B cell (primary cell): ENCODE measurements at places on chromosomes 1 and 21.

DNA sequence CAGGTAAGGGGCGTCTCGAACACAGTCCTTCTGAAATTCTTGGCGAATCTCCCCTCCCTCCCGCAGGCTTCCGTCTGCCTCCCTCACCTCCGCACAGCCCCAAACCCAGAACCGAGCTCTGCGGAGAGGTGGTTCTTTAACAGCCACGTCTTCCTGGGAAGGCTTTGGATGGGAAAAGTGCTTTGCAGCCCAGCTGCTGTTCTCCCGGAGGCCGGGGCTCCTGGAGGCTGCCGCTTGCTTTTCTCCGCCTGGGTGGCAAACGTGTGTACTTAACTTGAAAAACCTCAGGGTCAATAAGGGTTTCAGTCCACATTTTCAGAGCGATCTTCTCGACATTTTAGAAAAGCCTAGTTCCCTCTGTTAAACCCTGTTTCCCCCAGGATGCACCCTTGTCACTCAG is 109.3 kb downstream of the PRDM16 start:
- DNase-seq, result no peak

GRCh38 chr1:84289169-84289785 is 12.2 kb upstream of the SAMD13 start:
- DNase-seq, result no peak

DNA sequence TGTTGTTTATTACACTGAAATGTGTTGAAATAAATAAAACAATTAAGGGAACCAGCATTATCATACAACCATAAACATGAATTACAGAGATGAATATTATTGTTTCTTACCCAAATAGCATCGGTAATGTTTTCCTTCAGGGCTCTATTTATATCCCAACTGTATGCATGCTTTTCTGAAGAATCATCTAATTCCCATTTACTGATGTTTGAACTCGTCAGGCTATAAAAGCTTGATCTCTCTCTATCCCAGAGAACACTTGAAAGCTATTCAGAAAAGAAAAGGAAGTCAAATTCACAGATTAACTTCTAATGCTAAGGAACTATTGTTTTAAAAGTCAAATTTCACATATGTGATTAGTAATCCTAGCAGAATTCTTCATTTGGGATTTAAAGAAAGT is 12.4 kb downstream of the NUP133 start:
- no peak for DNase-seq

- DNase-seq, result no peak
These were observed 122.7 kb downstream of the GABPA start for GRCh38 chr21:25857308-25858074.

GRCh38 chr1:28326515-28326914 is 2.3 kb upstream of the MED18 start:
- DNase-seq, result peak; percentile 39

- DNase-seq, result no peak
These were observed 419.9 kb upstream of the DAB1 start for GRCh38 chr1:57843760-57844159.

- DNase-seq, result peak; percentile 63
These were observed 4.0 kb downstream of the CAPN2 start for GRCh38 chr1:223716302-223716862.
